ENCODE measurements at places on chromosomes 7 and 10.

DNA sequence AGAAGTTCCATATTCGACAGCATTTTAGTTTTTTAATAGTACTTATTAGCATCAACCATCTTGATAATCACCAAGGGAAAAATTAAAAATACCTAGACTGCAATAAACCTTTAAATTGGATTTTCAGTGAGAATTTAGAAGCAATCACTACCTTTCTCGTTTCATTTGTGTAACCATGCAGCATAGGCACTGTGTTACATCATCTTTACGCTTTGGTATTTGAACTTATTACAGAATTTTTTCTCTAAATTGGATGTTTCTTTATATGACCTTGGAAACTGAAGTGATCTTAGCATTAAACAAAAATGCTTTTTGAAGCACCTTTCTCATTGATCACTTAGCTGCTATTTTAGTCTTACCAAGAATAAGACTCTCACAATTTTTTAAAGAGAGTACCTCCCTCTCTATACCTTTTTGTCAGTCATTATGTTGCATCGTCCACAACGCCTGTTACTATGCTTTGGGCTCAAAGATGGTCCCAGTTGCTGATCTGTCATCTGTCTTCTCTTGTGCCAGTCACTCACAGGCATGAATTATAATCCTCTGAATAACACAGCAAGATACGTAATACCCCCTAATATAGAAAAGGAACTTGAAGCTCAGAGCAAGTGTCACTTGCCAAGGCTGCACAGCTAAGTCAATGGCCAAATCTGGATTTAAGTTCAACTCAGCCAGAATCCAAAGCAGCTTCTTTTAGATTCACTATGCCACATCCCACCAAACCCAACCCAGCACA lies 19.6 kb upstream of the ASCC1 start:
- no peak for DNase-seq

DNA sequence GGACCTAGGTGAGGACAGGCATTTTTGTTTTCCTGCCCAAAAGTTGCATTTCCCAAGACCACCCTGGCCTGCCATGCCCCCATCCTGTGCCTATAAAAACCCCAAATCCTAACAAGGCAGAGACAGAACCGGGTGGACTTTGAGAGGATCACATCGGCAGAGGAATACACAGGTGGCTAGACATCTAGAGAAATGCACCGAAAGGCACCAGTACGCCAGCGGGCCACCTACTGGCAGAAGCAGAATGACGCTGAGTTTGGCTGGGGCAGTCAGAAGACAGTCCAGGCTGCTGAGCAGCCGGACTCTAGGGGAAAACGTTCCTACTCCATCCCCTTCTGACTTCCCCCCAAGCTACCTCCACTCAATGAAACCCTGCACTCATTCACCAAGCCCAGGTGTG lies 2.8 kb downstream of the AKR1C4 start:
- DNase-seq: no peak

GRCh38 chr10:86755454-86755739 lies 1.0 kb upstream of the BMPR1A start:
- no peak for DNase-seq

DNA sequence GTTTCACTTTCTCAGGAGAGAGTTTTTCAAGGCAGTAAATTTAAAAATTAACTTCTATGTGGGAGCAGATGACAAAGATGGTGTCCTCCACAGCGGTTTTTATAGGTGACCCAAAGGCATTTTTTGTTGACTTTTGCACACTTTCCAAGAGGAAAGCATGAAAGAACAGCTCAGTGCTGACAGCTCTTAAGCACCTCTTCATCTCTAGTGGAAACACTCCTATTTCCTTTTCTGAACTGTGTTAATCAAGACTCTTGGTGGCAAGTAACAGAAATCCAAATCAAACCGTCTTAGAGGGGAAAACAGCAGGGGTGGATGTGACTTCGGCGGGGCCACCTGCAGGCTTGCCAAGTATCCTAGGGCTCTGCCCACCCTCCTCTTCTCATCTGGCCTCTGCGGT lies 71.8 kb upstream of the GATA3 start:
- DNase-seq: no peak

DNA sequence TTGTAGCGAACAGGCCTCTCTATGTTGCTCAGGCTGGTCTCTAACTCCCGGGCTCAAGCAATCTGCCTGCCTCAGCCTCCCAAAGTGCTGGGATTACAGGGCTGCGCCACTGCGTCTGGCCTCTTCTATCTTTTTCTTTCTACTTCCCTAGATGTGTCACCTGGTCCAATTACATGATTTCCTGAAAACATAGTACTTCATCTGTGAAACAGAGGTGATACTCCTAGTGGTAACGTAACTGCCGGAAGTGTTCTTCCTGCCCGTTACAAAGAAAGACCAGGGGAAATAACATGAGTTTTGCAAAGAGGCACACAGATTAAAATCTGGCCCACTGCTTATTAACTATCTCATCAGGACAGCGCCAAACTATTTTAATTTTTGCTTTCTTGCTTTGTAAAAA lies 18.4 kb upstream of the HGF start:
- no peak for DNase-seq

- DNase-seq: no peak
Observed at GRCh38 chr7:108030516-108030915, 27.6 kb upstream of the LAMB1 start.

DNA sequence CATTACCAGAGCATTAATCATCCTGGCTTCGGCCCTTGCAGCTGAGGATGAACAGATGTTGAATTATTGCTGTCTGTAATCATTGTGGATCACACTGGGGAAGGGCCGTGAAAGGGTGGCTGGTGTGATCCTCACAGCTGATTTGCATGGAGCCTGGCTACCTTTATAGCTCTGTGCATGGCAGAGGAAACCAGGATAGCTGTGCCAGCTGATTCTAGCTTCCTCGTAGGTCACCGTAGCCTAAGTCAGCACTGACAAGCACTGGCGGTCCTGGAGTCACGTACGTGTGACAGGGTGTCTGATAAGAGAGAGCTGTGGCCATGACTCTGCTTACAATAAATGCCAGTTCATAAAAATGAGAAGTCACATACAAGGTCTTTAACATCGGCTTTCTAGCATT lies 76.5 kb downstream of the INSYN2A start:
- DNase-seq: no peak

DNA sequence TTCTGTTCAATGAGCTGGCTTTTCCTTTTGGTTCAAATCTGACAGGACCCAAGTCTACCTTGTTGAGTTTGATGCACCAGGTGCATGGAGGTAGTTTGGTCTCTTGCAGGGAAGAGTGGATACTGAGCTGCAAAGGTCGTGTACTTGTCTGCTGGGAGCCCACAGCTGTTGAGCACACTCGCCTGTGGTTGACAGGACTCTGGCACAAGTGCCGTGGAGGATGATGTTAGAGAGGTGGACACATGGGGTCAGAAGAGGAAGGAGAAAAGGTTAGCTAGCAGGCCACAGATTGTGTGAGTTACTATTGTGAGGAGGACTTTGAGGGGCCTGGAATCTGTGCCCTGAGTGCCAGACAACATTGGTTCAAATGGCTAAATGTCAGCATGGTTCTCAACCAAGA lies 197.3 kb downstream of the CREB5 start:
- DNase-seq: no peak

- no peak for DNase-seq
Observed at GRCh38 chr10:23317416-23317815, 27.2 kb downstream of the C10orf67 start.

- DNase-seq: no peak
Observed at GRCh38 chr7:114182837-114183236, 231.8 kb upstream of the FOXP2 start.

DNA sequence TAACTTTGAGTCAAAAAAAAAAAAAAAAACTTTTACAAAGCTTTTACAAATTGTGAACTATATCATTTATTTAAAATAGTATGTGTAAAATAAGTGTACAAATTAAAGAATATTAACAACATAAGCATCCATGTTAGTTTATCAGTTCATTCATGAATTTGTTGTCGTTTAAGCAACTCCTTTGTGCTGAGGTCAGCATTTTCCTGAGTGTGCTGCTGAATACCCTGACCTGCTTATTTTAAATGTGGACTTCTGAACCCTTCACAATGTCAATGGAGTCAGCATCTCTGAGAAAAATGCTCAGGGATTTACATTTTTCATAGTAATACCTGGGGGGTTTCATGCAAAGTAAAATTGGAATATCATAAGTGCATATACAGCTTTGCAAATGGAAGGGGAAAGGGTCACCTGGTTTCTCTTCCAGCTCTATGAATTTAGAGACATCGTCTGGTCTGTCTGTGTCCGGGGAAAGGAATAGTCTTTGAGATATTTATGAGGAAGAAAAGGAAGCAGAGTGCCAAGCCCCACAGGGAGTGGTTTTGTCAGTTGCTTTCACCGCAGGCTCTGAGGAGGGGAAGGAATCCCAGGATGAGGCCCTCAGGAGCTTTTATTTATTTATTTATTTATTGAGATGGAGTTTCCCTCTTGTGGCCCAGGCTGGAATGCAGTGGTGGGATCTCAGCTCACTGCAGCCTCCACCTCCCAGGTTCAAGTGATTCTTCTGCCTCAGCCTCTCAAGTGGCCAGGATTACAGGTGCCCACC lies 125.5 kb upstream of the SVIL start:
- no peak for DNase-seq

- no peak for DNase-seq
Observed at GRCh38 chr7:70354409-70355169, 756.3 kb downstream of the AUTS2 start.

GRCh38 chr10:47441938-47442337 lies 42.0 kb downstream of the ANXA8 start:
- DNase-seq: no peak

DNA sequence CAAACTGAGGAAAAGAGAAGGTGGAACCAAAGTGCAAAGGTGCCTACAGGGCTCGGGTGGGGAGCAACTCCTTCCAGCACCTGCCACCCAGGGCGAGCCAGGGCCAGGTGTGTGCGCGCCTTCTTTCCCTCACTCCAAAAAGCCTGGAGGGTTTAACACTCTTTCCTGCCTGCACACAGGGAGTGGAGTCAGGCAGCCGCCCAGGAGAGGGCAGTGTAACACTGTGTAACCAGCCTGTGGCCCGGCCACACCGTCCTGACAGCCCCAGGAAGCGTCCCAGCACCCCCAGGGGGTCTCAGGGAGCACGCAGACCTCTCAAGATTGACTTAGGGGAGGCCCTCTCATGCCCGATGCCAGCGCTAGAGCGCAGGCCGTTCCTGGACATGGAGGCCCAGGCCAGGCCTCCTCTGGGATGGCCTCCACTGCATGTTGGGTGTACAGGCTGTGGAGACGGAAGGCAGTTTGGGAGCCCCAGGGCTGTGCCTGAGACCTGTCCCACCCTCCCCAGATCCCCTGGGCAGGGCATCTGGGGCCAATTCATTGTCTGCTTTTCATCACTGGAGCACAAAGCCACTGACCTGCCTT lies 13.4 kb downstream of the BRI3 start:
- DNase-seq: peak; percentile 61

- no peak for DNase-seq
Observed at GRCh38 chr7:92042056-92042737, 92.1 kb downstream of the CYP51A1 start.

DNA sequence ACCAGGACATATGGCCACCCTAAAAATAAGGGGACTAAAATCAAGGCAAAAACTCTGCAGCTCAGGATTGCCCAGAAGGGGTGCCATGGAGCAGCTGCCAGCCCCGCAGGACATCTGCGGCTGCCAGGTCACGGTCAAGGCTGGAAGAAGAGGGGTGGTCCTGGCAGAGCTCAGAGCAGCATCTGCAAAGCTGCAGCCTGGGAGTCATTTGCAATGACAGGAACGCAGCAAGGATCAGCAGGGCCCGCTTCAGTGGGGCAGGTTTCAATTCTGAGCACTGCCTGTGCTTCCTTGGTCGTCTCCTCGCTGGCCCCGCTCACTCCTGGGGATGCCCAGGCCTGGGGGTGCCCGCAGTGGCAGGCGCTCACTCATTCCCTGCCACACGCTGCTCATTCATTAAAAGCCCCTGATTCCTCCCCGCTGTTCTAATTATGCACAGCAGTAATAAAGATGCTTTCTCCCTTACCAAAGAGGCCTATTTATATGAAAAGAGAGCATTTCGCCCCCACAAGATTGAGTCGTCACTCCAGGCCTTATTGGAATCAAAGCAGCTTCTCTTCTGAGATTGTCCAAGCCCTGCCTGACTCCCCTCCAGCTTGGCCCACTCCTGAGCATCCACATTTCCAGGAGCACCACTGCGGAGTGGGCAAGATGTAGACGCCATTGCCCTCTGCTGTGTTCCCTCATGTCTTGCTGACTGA lies 4.6 kb downstream of the HSPA12A start:
- DNase-seq: no peak

DNA sequence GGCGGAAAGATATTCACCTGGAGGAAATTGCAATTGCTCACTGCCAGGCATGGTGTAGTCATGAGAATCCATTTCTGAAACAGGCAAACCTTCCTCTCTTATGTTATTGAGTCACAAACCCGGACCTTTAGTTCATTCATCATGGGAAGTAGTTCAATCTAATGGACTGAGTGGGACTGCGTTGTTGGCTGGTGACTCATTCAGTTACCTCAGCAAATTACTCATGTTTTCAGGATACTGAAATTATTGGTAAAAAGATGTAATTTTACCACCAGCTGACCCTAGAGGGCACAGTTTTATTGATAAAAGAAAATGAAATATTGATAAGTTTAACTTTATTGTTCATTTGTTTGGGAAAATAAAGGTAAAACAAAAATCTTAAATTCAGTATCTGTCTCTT lies 1194.4 kb upstream of the SORCS1 start:
- DNase-seq: no peak

DNA sequence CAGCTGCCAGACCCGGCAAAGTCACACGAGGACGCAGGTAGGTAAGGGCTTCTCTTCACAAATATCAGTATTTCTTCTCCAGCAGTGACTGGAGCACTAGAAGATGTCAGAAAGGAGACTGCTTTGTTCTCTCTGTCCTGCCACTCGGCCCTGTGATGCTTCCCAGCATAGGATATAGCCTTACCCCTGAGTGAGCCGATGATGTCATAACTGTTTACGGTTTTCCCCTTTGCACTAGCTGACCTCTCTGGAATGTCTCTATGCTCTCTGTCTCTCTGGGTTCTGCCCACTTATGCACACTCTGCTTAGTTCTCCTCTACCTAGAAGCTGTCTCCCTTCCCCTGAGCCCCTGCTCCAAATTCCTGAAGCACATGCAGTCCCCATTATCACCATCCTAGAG lies 167.5 kb upstream of the PODXL start:
- DNase-seq: peak; percentile 52

- DNase-seq: no peak
Observed at GRCh38 chr10:129546106-129546505, 79.1 kb downstream of the MGMT start.

GRCh38 chr10:62049624-62050345 lies 148.3 kb downstream of the ARID5B start:
- DNase-seq: no peak

DNA sequence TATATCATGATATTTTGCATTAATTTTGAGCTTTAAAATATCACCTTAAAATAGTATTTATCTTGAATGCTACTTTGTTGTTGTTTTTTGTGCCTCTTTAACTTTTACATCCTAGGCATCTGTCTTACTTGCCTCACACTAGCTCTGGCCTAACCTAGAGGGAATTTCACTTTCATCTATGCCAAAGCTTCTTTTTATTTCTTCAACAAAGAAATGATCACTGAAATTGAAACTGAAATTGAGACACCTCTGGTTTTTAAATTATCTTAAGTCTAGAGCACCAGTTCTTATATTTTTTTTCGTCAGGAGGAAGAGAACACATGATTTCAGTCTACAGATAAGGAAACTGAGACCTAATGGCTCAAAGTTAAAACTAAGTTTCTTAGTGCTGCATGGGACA lies 3.5 kb upstream of the SCIN start:
- no peak for DNase-seq
